Activated gamma-delta T cell treated with anti-CD3 and anti-CD28 coated beads, Interleukin-2, amount 50 U/mL, for 16 hours (primary cell): ENCODE measurements at places on chromosomes 1 and 21.

- DNase-seq: no peak
Measured at GRCh38 chr1:182095946-182096345, 34.4 kb upstream of the ZNF648 start.

GRCh38 chr1:166738873-166739272 is 100.4 kb upstream of the POGK start:
- no peak for DNase-seq

- DNase-seq: no peak
Measured at GRCh38 chr1:180204231-180204630, 25.8 kb upstream of the LHX4 start.

GRCh38 chr21:16075649-16076282 is 346.0 kb downstream of the USP25 start:
- no peak for DNase-seq

DNA sequence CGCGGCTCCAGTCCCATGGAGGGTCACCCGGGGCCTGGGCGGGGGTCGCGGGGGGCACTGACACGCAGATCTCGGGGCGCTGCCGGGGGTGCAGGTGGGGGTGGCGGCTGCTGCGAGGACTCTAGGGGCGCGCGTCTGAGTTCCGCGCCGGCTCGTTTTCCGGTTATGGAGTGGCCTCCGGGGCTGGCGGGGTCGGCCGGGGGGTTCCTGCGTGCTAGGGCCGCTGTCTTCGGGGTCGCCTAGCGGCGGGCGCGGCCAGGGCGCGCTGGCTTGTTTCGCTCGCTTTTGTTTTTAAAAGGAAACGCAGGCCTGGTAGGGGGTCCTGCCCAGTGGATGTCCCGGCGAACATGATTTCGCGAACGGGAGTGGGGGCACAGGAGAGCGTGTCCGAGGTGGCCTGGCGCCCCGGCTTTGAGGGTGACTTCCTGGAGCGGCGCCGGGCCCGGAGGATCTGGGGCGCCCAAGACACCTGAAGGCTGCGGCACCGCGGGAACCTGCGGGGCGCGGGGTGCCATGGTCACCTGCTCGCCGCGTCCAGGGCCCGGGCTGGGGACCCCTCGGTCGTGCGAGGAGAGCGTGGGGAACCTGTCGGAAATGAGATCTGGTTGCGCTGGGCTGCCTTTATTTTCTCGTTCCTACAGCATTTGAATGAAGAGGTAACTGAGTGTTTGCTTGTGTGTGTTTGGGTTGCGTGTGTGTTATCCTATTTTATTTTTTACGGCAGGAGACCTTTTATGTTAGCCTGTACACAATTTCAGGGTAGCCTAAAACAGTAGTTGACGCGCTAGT is 618 bp downstream of the ETS2 start:
- DNase-seq: no peak
